ENCODE measurements at places on chromosomes 4 and X. TPM values are rescaled to one million over a fixed set of nuclear protein-coding genes. Genes with fewer than 3 reads are reported as not detected.

XAGE1A gene
- not detected for total RNA-seq

TECRL gene
- not detected for total RNA-seq

PNMA3 gene
- total RNA-seq = 0.75 TPM

- no peak for DNase-seq
- no peaks in the 10 kb centered on the region for H3K36me3 ChIP-seq
- no peak overlapping the region for H3K27ac ChIP-seq
- H3K4me1 ChIP-seq = no peaks in the 10 kb centered on the region
- no peaks in the 10 kb centered on the region for H3K27me3 ChIP-seq
- no peak overlapping the region for H3K4me3 ChIP-seq
Measured at GRCh38 chrX:153481043-153481442, 10.7 kb upstream of the HAUS7 start.

SUPT20HL1 gene
- total RNA-seq = 0.07 TPM

DNA sequence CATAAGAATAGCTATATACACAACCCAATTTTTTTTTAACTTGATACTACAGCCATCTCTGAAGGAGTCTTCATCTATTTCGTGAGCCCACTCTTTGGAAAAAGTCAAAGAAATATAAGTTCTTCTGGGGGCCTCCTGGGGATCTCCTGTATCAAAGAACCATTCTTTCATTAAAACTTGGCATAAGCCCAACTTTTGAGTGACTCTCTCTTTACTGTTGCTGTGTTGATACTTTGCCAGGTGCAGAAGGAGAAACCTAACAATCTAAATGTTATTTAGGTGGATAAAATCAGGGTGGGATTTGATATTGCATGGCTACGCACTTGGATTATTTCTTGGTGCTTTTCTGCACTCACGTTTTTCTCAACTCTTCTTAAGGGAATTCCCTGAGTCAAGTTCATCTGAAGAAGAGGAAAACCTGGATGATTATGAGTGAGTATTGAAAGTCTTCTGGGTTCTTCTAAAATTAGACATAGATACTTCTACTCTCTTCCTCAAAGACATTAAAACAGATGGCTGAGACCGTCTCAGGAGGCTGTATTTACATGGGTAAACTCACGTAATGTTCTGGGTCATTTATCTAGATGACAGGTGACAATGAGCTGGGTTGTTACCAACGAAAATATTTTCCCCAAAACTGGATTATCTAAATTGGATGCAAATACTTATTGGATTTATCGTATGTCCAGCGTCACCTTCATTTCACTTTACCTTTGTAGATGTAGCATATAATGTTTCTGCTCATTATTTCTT, 25.2 kb downstream of the BMX start:
- DNase-seq = no peak
- no peaks in the 10 kb centered on the region for H3K4me1 ChIP-seq
- no peaks in the 10 kb centered on the region for H3K36me3 ChIP-seq
- H3K4me3 ChIP-seq = no peak overlapping the region
- peaks cover 3% of the 10 kb centered on the region for H3K27me3 ChIP-seq

DNA sequence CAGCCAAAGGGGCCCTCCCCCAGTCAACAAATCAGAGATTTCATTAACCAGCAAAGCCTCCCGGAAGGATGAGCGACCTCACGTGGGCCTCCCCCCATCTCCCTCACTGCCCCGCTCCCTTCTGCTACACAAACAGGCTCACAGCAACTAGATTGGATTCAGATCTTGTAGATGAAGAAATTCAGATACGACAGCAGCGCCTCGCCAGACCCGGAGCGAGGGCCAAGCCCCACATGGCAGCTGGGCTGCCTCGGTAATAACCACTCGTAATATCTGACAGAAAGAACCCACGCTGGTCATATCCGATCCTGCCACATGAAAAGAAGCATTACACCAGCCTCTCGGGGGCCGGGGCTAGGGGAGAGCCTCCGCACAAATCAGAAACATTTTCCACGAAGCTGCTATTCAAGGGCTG, 581.3 kb downstream of the BCOR start:
- DNase-seq = no peak
- no peaks in the 10 kb centered on the region for H3K27me3 ChIP-seq
- H3K4me3 ChIP-seq = no peak overlapping the region
- peaks cover 2% of the 10 kb centered on the region for H3K4me1 ChIP-seq
- H3K27ac ChIP-seq = no peak overlapping the region
- H3K36me3 ChIP-seq = no peaks in the 10 kb centered on the region

DMD gene
- 1.8 TPM for total RNA-seq

DNA sequence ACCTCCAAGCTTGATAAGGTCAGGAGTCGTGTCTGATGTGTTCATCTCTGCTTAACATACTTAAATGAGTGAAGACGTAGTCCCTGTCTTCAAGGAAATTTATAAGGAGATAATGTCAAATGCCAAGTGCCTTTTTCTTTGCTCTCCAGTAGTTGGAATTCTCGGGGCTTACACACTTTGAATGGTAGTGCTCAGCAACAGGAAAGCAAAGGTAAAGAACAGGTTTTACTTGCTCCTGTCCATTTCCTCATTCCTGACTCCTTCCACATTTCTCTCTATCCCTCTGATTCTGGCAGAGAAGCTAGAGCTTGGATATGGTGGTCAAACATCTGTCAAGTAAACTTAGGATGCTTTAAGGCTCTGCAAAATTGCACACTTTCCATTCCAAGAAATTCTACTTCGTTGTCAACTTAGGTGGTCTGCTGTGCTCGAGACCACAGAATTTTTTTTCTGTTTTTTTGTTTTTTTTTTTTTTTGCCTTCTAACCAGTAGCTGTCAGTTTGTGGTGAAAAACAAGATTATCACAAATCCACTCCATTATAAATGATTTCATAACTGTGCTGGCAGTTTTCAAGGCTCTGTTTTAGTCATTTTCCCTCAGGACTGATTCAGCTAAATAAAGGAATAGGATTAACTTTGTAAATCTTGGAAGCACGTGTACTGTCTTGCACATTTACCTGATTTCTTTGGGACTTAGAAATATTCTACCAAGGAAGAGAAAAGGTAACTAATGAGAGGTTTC, 180.8 kb upstream of the ANXA3 start:
- no peak for DNase-seq
- H3K36me3 ChIP-seq = no peaks in the 10 kb centered on the region
- H3K4me3 ChIP-seq = no peak overlapping the region
- H3K4me1 ChIP-seq = no peaks in the 10 kb centered on the region
- H3K27ac ChIP-seq = no peak overlapping the region

DRP2 gene
- total RNA-seq = 0.66 TPM

ARAP2 gene
- total RNA-seq = 40.0 TPM
